Fibroblast of the aortic adventitia (primary cell): ENCODE measurements at places on chromosomes 16 and 17.

- DNase-seq = no peak
These were observed 5.6 kb downstream of the STX4 start for GRCh38 chr16:31038993-31039392.

GRCh38 chr16:795580-796229, 4.8 kb downstream of the GNG13 start:
- no peak for DNase-seq

DNA sequence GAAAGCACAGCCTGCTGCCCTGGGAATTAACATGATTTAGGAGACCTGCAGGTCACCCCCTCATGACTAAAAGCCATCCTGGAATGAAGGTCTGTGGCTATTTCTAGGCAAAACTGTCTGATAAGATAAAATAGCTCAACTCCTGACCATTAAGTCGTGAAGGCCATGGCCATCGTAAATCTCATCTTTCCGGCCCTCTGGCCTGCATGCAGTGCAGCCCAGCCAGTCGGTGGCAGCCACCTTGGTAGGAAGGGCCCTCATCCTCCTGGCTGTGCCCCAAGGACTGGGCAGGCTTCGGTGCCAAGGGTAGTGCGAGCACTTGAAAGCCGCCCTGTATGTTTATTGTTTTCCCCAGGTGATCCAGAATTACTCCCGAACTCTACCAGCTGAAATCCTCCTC, 18.2 kb upstream of the MEOX1 start:
- no peak for DNase-seq

DNA sequence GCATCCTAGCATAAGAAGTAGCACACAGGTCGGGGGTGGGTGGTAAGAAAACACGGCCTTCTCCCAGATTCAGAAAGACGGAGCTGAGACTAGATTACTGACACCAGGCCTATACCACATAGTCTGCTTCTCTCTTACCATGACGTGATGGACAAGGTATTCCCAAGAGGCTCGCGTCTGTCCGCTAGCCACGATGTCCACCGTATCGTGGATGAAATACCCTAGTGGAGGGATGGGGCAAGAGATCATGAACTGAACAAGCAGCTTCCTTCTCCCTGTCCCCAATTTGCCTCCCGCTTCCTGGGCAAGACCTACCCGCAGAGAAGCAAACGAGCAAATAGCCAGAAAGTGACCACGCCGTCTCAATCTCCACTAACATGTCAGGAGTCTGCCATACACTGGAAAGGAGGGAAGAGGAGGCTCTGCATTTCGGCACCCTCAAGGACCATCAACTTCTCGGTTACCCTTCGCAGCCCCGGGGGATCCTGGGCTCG, 820 bp downstream of the TLCD1 start:
- peak; percentile 51 for DNase-seq

GRCh38 chr16:17793354-17793753, 322.6 kb upstream of the XYLT1 start:
- DNase-seq = no peak
